Naive thymus-derived CD8-positive, alpha-beta T cell (primary cell): ENCODE measurements at places on chromosomes 5 and 9.

DNA sequence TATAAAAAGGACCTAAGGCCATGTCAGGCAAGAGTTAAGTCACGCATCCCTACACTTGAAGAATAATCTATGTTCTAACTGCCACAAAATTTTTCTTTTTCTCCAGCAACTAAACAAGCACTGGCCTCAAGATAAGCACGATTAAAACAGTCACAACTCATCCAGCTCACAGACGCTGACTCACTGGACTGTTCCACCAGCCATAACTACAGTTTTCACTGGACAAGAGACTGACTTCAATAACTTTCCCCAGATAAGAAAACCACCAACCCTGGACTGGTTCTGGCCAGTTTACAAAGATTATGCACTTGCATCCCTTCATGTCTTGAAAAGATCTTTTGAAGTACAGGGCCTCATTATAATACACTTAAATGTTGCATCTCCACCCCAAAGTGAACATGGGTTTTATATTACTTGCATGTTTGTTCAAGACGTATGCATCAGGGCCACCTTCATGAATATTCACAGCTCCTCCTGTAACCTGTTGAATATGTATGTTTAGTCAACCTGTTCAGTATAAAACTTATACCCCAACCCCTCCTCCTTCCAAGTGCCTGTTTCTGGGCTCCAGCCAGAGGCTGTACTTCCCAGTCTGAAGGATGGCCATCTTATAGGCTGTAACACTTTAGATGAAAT lies 129.3 kb upstream of the EPB41L4A start:
- peaks cover 3% of the 10 kb centered on the region for H3K27me3 ChIP-seq
- H3K27ac ChIP-seq: no peak overlapping the region
- H3K4me3 ChIP-seq: no peak overlapping the region
- H3K4me1 ChIP-seq: no peaks in the 10 kb centered on the region
- H3K36me3 ChIP-seq: no peaks in the 10 kb centered on the region

GRCh38 chr5:173240091-173241050 lies 5.4 kb upstream of the NKX2-5 start:
- DNase-seq: no peak
- peaks cover 48% of the 10 kb centered on the region for H3K4me1 ChIP-seq
- H3K36me3 ChIP-seq: peaks cover 12% of the 10 kb centered on the region
- no peak overlapping the region for H3K4me3 ChIP-seq
- H3K27ac ChIP-seq: no peak overlapping the region

- peaks cover 12% of the 10 kb centered on the region for H3K27me3 ChIP-seq
- no peak for DNase-seq
- H3K36me3 ChIP-seq: no peaks in the 10 kb centered on the region
These were observed 211.9 kb downstream of the ACTL7B start for GRCh38 chr9:108643731-108644510.

DNA sequence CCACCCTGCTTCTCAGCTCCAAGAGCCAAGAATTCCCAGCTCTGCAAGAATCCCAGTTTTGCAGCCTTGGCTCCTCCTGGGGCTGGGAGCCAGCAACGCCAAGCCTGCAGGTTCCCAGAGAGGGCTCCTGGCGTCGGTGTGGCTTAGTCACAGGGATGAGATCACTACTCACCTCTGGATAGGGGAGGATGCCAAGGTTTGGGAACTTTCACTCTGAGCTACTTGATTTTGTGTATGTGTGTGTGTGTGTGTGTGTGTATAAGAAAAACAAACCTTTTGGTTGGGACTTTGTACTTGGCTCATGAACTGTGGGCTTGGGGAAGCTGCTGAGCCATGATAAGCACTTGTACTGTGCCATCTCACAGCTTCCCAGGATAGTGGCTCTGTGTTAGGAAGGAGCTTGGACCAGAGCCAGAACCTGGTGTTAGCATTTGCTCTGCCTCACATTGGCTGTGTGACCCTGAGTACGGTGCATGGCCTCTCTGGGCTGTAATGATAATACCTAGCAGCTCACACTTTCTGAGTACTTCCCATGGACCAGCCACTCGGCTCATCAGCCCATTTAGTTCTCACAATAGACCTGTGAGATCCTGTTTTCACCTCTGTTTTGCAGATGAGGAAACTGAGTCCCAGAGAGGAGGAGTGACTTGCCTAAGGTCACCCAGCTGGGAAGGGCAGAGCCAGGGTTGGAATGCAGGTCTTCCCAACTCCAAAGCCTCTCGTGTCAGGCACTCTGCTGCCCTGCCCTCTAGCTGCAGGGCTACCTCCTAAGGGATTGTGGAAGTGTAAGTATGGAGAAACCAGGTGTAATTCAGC lies 41.4 kb upstream of the DAB2IP start:
- DNase-seq: no peak
- peaks cover 11% of the 10 kb centered on the region for H3K4me1 ChIP-seq
- H3K36me3 ChIP-seq: no peaks in the 10 kb centered on the region
- no peak overlapping the region for H3K4me3 ChIP-seq
- no peak overlapping the region for H3K27ac ChIP-seq
- H3K27me3 ChIP-seq: peaks cover 36% of the 10 kb centered on the region

DNA sequence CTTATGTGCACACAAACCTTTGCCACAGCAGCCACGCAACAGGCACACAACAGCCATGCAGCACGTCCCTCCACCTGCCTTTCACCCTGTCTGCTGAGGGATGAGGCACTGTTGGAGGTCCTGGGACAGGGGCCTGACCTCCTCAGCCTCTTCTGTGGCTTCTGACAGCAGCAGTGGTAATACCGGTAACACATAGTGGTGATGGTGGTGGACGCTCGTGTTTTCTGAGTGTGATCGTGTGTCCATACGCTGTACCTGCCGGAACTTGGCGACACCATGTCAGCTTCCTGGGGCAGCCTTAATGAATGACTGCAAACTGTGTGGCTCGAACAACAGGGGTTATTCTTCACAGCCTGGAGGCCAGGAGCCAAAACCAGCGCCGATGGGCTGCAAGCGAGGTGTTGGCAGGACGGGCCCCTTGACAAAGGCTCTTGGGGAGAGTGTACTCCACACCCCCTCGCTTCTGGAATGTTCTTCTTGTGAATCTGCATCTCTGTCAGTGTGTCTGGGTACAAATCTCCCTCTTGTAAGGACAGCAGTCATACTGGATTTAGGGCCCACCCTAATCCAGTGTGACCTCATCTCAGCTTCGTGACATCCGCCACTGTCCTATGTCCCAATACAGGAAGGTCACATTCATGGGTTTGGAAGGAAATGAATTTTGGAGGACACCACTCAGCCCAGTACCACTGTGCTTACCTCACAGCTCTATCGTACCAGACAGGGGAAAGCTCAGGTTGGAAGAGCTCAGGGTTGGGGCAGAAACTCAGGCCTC lies 55.3 kb upstream of the EXOC3 start:
- peaks cover 8% of the 10 kb centered on the region for H3K4me1 ChIP-seq
- DNase-seq: no peak
- no peaks in the 10 kb centered on the region for H3K27me3 ChIP-seq
- peaks cover 9% of the 10 kb centered on the region for H3K36me3 ChIP-seq
- no peak overlapping the region for H3K4me3 ChIP-seq
- H3K27ac ChIP-seq: no peak overlapping the region

DNA sequence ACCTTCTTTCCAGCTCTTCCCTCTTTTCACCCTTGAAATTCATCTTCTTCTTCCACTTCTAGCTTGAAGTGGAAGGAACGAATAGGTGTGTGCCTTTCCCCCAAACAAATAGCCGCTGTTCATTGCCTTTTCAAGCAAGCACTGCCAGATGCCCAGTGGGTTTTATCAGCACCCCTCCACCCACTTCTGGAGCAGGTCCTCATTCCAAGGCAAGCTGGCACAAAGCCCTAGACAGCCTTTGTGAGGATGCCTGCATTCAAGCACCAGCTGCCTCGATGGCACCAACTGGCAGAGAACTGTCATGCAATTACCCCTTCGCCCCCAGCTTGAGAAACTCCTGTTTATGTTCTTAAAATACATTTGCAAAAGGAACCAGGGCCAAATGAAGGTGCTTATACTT lies 36.5 kb downstream of the SERINC5 start:
- H3K27me3 ChIP-seq: no peaks in the 10 kb centered on the region
- H3K4me3 ChIP-seq: peak overlapping the region; percentile 83
- peaks cover 41% of the 10 kb centered on the region for H3K4me1 ChIP-seq
- DNase-seq: no peak
- H3K27ac ChIP-seq: peak overlapping the region; percentile 85
- H3K36me3 ChIP-seq: peaks cover 6% of the 10 kb centered on the region

- H3K36me3 ChIP-seq: no peaks in the 10 kb centered on the region
- H3K4me3 ChIP-seq: no peak overlapping the region
- no peak overlapping the region for H3K27ac ChIP-seq
These were observed 119.8 kb downstream of the GIN1 start for GRCh38 chr5:103000089-103000488.

- H3K27ac ChIP-seq: no peak overlapping the region
- DNase-seq: no peak
- H3K4me1 ChIP-seq: no peaks in the 10 kb centered on the region
- no peaks in the 10 kb centered on the region for H3K27me3 ChIP-seq
- peaks cover 2% of the 10 kb centered on the region for H3K36me3 ChIP-seq
These were observed 21.7 kb downstream of the XRCC4 start for GRCh38 chr5:83099001-83099400.

GRCh38 chr5:141662028-141662427 lies 10.8 kb upstream of the FCHSD1 start:
- no peak for DNase-seq
- H3K4me1 ChIP-seq: peaks cover 4% of the 10 kb centered on the region
- no peaks in the 10 kb centered on the region for H3K36me3 ChIP-seq
- H3K27ac ChIP-seq: no peak overlapping the region
- no peak overlapping the region for H3K4me3 ChIP-seq
- H3K27me3 ChIP-seq: peaks cover 4% of the 10 kb centered on the region
